ENCODE measurements at places on chromosomes 6 and 20.

DNA sequence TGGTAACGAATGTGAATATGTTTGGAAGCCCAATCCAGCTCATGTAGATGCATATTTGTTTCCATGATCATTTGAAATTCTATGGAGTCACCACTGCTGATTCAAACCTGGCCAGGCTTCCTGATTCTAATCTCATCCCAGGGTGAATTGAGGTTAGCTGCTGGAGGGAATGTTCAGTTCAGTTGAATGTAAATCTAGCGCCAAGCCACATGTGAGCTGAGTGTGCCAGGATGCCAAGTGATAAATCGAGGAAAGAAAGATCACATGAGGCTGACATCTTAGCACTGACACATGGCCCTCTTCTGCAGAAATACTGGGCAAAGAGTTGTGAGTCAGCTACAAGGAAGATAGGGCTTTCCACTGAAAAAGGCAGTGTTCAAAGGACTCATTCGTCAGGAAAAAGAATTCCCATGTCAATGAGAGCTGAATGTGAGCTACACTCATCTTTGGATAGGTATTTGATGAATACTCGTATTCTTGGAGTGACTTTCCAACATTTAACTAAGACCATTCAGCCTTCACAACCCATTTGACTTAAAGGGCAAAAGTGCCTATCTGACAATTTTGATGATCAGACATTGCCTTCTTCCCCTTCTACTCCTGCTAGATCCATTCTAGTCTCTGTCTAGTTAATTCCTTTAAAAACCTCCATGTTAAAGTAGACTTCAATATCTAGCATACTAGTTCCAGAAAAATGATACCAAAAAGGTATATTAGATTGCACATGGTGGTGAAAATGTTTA lies 172.1 kb downstream of the MTFR2 start:
- no peak for DNase-seq

- DNase-seq, result no peak
Measured at GRCh38 chr6:119132261-119132981, 54.0 kb upstream of the FAM184A start.

GRCh38 chr6:1574083-1574761 lies 35.5 kb upstream of the FOXC1 start:
- DNase-seq, result no peak

DNA sequence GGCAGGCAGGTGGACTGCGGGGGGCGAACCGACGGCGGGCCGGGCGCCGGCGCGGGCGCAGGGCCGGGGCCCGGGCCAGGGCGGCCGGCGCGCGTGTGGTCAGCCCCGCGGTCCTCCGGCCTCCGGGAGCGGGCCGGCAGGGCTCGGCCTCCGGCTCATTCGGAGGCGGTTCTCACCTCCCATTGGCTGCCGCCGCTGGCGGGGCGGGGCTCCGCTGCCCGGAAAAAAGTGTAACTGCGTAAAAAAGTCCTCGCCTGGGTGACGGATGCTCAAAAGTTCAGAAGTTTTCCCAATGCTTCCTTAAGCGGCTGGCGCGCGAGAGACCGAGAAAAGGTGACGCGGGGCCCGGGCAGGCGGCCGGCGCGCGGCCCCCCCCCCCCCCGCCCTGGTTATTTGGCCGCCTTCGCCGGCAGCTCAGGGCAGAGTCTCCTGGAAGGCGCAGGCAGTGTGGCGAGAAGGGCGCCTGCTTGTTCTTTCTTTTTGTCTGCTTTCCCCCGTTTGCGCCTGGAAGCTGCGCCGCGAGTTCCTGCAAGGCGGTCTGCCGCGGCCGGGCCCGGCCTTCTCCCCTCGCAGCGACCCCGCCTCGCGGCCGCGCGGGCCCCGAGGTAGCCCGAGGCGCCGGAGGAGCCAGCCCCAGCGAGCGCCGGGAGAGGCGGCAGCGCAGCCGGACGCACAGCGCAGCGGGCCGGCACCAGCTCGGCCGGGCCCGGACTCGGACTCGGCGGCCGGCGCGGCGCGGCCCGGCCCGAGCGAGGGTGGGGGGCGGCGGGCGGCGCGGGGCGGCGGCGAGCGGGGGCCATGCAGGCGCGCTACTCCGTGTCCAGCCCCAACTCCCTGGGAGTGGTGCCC lies at the start of gene FOXC1:
Gene FOXC1 (plus strand): TSS at position 268 of the 849 bp plus-strand sequence. CDS start 531 bp downstream, at position 799.
- DNase-seq, result peak; percentile 96

DNA sequence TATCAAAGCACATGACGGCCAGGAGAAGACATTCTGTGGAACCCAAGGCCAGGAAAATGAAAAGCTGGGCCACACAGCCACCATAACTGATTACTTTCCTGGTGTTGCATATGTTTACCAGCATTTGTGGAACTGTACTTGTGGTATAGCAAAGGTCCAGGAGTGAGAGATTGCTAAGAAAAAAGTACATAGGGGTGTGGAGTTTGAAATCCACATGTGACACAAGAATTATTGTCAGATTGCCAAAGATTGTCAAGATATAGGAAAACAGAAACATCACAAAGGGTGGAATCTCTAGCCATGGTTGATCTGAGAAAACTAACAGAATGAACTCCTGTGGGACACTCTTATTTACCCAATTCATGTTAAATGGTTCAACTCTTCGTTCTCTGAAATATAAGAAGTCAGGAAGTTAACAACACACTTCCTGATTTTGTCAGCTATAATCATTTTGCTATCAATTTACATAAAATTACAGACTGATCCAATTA lies at the start of gene OR2B2:
Gene OR2B2 (minus strand): TSS at position 441 of the 491 bp plus-strand sequence. CDS start 77 bp downstream, at position 364.
- DNase-seq, result no peak

- no peak for DNase-seq
Measured at GRCh38 chr20:43839793-43840199, 74.9 kb upstream of the TOX2 start.

DNA sequence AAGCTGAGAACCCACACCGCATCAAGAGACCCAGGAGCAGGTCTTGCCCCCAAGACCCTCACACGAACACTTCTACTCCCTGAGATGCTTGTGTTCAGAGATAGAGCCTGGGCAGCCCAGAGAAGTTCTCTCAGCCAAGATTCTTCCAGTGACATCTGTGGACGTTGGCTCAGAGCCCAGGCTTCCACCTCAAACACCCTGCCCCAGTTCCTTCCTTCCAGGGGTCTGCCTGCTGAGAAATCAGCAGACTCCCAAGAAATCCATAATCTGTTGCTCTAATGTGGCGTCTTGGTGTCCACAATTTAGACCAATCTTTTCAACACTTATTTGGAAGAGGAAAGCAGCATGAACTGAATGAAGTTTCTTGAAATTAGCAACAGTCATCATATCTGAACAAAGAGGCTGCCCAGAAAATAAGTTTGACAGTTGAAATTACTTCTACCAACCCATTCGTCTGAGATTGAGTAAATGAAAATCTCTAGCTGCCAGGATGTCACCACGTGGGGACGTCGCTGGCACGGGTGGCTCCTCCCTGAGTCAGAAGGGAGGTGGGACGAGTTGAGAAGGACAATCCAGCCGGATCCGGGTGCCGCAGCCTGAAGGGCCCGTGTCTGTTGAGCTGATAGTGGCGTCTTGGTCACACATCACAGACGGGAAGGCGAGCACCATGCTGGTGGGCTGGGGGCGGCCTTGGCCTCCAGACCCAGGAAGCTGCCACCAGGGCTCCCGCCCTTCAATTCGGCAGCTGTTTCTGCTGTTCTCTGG lies 400.9 kb downstream of the TAF4 start:
- no peak for DNase-seq

GRCh38 chr6:128280960-128281359 lies 239.4 kb downstream of the PTPRK start:
- no peak for DNase-seq

DNA sequence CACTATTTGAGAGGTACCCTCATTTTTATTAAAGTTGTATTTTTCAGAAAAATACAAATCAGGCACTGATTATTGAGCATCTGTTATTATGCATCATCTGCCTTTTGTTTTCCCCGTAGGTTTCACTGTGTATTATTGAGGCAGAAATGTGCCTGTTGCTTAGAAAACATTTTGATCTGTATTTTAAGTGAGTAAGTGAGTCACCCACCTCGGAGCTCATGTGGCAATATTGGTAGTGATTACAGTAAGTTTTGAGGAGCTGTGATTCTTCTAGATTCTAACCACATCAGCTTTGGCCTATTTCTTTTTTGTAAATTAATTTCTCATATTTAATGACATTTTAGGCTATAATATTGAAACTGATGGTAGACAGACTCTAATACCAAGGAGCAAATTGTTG lies 59.6 kb upstream of the LAMP5 start:
- no peak for DNase-seq

GRCh38 chr6:63844287-63844686 lies 208.7 kb downstream of the PHF3 start:
- no peak for DNase-seq

GRCh38 chr6:155974811-155975323 lies 519.2 kb upstream of the NOX3 start:
- DNase-seq, result no peak

DNA sequence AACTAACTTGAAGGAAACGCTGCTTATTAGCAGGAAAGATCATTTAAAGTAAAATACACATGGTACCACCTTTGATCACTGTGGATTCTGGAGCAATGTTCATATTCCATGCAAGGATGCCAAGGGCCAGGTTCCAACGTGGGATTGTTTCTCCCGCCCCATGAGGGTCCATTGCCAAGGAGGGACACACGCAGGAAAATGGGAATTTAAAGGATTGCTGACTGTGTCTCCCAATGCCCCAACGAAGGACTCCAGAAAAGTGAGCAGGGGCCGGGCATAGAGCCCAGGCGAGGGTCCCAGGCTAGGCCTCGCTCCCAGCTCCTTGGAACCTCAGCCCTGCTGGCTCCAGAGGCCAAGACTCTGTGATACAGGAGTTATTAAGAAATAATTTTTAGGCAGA lies 111.2 kb downstream of the DACT2 start:
- no peak for DNase-seq

Measured in SJSA1 (cell line).